Tibial nerve (tissue), 4 donors: ENCODE measurements at places on chromosomes 13 and 19.

- no peak for DNase-seq
- peak overlapping the region; percentile 90 for H3K27ac ChIP-seq
- no peaks in the 10 kb centered on the region for H3K27me3 ChIP-seq
- no peaks in the 10 kb centered on the region for H3K36me3 ChIP-seq
These were observed 774 bp downstream of the ALDH16A1 start for GRCh38 chr19:49453757-49454240.

- no peaks in the 10 kb centered on the region for H3K4me1 ChIP-seq
- no peak overlapping the region for H3K27ac ChIP-seq
- DNase-seq = no peak
- no peaks in the 10 kb centered on the region for H3K27me3 ChIP-seq
These were observed 184.6 kb upstream of the NBEA start for GRCh38 chr13:34757441-34757840.

- no peaks in the 10 kb centered on the region for H3K4me1 ChIP-seq
- no peaks in the 10 kb centered on the region for H3K36me3 ChIP-seq
- no peak overlapping the region for H3K4me3 ChIP-seq
- DNase-seq = no peak
These were observed 429.6 kb downstream of the KLF12 start for GRCh38 chr13:73704587-73704986.

DNA sequence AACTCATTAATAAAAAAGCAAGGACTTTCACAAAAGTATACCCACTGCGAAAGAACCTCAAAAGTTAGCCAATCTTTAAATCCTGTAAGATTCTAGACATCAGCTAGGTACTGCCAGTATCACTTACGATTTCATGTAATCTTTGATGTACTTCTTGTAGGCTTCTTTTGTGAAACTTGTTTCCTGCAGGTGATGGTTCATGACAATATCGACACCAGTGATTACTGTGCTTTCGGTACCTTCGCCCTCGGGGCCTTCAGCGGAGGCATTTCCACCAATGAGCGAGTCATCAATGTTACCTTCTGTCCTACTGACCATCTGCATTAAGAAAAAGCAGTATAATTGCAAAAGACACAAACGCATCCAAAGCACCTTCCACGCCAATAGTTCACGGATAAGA, 1.1 kb downstream of the TPT1 start:
- peaks cover 44% of the 10 kb centered on the region for H3K4me1 ChIP-seq
- H3K27me3 ChIP-seq = no peaks in the 10 kb centered on the region
- peak overlapping the region; percentile 100 for H3K4me3 ChIP-seq
- no peak for DNase-seq
- H3K27ac ChIP-seq = peak overlapping the region; percentile 100

GRCh38 chr13:99909836-99910619, 61.5 kb downstream of the ZIC5 start:
- no peak overlapping the region for H3K4me3 ChIP-seq
- H3K4me1 ChIP-seq = no peaks in the 10 kb centered on the region
- H3K36me3 ChIP-seq = no peaks in the 10 kb centered on the region
- H3K27me3 ChIP-seq = no peaks in the 10 kb centered on the region
- H3K27ac ChIP-seq = no peak overlapping the region
- no peak for DNase-seq

- no peak overlapping the region for H3K27ac ChIP-seq
- no peaks in the 10 kb centered on the region for H3K27me3 ChIP-seq
- H3K4me3 ChIP-seq = no peak overlapping the region
- no peaks in the 10 kb centered on the region for H3K36me3 ChIP-seq
These were observed 269.3 kb downstream of the POU4F1 start for GRCh38 chr13:78334059-78334458.

GRCh38 chr19:57664269-57665127, 4.2 kb upstream of the ZSCAN4 start:
- H3K27me3 ChIP-seq = no peaks in the 10 kb centered on the region
- H3K36me3 ChIP-seq = no peaks in the 10 kb centered on the region
- H3K27ac ChIP-seq = peak overlapping the region; percentile 16
- peak overlapping the region; percentile 25 for H3K4me3 ChIP-seq
- no peaks in the 10 kb centered on the region for H3K4me1 ChIP-seq
- no peak for DNase-seq

DNA sequence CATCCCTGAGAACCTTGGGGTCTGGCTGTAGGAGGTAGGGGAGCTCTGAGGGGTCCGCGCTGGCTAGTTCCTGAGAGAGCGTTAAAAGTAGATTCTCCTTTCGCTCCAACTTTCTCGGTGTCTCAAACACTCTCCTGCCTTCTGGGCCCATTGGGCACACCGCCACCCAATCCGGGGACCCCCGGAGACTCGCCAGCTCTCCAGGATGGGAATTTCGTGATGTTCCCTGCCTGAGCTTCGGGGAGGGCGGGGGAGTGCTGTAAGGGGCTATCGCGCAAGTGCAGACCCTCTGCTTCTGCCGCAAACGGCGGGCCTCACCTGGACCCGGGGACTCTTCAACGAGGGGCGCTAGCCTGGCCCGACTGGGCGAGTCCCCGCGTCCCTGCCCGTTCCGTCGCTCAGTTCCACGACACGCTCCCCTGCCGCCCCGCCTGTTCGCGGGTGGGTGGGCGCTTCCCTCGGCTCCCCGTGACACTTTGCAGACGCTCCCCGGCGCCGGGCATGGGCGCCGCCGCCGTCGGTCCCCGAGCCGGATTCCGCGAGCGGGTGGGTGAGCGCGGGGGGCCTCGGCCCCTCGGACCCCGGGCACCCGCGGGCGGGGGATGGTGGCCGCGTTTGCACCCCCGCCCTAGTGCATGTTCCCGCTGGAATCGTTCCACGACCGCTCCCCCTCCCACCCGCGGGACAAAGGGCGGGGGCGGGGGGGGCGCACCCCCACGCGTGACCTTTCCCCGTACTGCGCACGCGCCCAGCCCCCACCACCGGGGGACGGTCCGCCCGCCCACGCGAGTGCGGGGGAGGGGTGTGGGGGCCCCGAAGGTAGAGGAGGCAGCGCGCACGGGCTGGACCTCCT, at the start of gene CCDC106:
Gene CCDC106 (plus strand): TSS at position 481 of the 853 bp plus-strand sequence. CDS start 835 bp downstream, outside the sequence.
- H3K4me3 ChIP-seq = peak within 1 kb of the TSS; percentile 71
- no peaks in the 10 kb centered on the region for H3K36me3 ChIP-seq
- peaks cover 65% of the 10 kb centered on the region for H3K4me1 ChIP-seq
- H3K27me3 ChIP-seq = no peaks in the 10 kb centered on the region

- H3K4me3 ChIP-seq = no peak overlapping the region
- H3K27me3 ChIP-seq = no peaks in the 10 kb centered on the region
- H3K4me1 ChIP-seq = no peaks in the 10 kb centered on the region
- no peak for DNase-seq
These were observed 134.5 kb downstream of the IRS2 start for GRCh38 chr13:109651854-109652253.

DNA sequence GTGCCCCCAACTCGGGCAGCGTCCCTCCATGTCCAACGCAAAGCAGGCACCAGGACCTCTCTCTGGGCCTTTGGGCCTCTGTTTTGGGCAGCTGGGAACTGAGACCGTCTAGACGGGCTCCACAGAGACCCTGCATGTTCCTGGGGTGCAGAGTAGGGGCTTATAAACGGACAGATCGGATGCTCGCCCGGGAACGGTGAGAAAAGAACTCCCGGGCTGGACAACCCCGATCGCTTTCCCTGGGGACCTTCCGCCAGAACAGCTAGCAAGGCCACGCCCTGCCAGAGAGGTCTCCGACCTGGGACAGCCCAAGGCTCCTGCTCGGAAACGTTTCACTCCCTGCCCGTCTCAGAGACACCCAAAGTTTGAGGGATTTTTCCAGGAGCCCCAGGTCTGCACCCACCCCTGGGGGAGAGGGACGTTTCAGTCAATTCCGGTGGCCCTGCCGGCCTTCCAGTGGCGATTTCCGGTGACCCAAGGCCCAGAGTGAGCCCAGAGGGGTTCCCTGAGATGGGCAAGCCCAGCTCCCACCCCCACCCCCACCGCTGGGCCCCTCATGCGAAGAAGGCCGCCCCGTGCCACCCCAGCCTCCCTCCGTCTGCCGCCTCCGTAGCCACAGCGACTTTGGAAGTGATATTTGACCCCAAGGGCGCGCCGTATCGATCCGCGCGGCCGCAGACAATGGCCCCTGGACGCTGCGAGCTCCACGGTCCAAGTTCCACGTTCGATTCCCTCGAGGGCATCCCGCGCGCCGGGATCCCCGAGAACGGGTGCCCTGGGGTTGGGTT, 1.7 kb downstream of the NR2F6 start:
- peak; percentile 59 for DNase-seq
- H3K27ac ChIP-seq = peak overlapping the region; percentile 87
- H3K36me3 ChIP-seq = peaks cover 17% of the 10 kb centered on the region
- peak overlapping the region; percentile 66 for H3K4me3 ChIP-seq
- no peaks in the 10 kb centered on the region for H3K27me3 ChIP-seq

DNA sequence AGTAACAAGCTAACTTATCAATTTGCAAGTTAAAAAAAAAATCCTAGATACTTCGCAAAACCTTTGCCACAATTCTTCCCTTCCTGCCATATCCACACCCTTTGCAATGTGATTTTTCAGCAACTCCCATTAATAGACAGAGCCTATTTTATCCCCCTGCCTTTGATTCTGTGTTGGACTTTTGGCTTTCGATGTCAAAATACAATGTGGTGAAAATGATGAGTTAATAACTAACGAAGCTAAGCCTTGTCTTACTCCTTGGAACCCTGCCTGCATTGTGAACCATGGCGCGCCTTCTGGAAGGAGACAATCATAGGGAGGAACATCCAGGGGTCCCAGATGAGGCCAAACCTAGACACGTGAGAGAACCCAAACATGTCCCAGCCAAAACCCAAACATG, 6.4 kb downstream of the CYP4F2 start:
- H3K36me3 ChIP-seq = no peaks in the 10 kb centered on the region
- H3K27me3 ChIP-seq = no peaks in the 10 kb centered on the region
- no peak overlapping the region for H3K27ac ChIP-seq
- no peaks in the 10 kb centered on the region for H3K4me1 ChIP-seq
- no peak for DNase-seq

GRCh38 chr19:19900729-19901444, at the start of gene ZNF93:
Gene ZNF93, plus strand, starts transcription at chr19:19900946. Its CDS starts 143 bp downstream, at chr19:19901089.
- DNase-seq = peak; percentile 98
- H3K4me1 ChIP-seq = peaks cover 8% of the 10 kb centered on the region

DNA sequence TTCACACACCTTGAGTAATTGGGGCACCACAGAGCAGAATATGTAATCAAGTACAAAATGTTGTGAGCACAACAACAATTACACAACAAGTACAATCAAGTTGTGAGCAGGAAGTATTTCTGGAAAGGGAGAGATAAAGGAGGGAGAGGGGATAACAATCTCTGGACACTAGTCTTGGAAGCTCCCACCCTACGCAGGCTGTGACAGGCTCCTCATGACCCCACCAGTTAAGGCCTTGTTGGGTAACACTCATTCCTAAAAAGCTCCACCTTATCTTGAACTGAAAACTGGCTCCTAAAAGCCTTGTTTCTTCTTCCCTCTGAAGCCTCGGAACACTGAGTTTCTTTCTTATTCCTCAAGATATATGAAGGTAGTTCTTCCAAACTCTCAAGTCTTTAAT, 806.0 kb downstream of the UQCRFS1 start:
- no peaks in the 10 kb centered on the region for H3K36me3 ChIP-seq
- no peaks in the 10 kb centered on the region for H3K27me3 ChIP-seq
- no peak for DNase-seq
- H3K4me3 ChIP-seq = no peak overlapping the region
- no peaks in the 10 kb centered on the region for H3K4me1 ChIP-seq

DNA sequence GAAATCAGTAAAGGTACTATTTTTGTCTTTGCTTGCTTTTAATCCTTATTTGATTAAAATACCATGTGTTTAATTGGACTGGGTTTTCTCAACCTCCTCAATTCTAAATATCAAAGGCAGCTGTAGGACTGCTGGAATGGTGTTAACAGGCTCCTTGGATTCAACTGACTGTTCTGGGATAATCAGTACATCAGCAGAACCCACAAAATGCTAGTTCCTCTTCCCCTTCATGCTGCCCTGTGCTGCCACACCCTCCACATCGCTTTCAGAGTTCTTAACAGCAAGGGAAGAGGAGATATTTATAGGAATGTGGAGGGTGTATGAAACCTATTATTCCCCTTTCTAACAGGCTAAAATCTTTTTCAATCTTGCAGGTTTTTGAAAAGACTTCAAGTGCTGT, 82.4 kb downstream of the KCTD12 start:
- H3K27me3 ChIP-seq = no peaks in the 10 kb centered on the region
- no peak for DNase-seq
- no peak overlapping the region for H3K27ac ChIP-seq
- H3K36me3 ChIP-seq = no peaks in the 10 kb centered on the region
- H3K4me1 ChIP-seq = no peaks in the 10 kb centered on the region

DNA sequence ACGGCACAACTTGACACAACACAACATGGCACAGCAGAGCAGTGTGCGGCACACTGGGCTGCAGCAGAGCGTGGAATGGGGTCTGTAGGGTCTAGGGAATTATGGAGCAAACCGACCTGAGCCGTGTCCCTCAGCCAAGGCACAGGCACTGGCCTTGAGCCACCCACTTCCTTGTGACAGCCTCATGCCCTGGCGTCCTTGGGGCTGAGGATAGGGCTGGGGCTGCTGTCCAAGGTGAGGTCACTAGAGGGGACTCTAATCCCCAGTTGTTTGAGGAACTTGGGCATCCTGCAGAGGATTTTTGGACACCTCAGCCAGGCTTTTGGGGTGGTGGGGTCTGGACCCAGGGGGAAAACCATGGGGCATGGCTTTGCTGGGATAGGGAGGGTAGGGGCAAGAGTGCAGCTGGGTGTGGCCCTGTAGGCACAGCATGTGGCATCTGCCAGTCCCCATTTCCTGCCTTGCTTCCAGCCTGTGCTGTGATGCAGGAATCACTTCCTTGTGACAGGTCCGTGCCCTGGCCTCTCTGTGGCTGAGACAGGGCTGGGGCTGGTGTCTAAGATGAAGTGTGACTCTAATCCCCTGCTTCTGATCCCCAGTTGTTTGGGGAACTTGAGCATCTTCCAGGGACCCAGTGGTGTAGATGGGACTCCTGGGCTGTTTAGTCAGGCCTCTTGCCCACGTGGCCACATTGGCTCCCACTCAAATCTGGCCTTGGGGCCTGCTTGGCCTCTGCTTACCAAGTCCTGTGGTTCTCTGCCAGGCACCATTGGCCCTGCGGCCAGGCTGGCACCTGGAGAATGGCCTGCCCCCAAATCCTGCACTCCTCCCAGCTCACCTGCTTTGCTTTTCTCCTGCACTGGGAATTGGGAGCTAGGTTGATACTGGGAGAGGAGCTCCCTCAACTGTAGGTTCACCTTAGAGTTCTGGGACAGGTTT, 78.5 kb downstream of the SCGB2B2 start:
- H3K27ac ChIP-seq = no peak overlapping the region
- no peaks in the 10 kb centered on the region for H3K27me3 ChIP-seq
- no peak overlapping the region for H3K4me3 ChIP-seq

DNA sequence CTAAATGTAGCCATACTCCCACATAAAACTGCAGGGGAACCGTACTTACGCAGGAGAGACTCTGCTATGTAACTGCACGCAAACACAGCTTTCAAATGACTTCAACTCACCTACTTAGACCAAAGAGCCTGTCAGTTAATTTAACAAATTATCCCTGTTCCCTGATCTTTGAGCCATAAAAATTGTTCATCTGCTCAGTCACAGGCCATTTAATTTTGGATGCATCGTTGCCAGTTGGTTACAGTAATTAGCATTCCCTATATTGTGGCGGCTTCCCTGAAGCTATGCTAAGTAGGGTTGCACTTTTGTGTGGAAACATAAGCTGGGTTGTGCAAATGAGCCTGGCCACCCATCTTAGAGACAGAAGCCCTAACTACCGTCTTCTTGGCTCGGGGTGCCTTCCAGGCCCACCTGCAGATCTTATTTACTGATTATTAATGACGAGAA, 21.2 kb upstream of the OBI1 start:
- no peak overlapping the region for H3K27ac ChIP-seq
- DNase-seq = no peak
- H3K36me3 ChIP-seq = no peaks in the 10 kb centered on the region
- no peaks in the 10 kb centered on the region for H3K4me1 ChIP-seq
- no peaks in the 10 kb centered on the region for H3K27me3 ChIP-seq
- H3K4me3 ChIP-seq = no peak overlapping the region

- H3K27ac ChIP-seq = no peak overlapping the region
- H3K36me3 ChIP-seq = no peaks in the 10 kb centered on the region
- no peak overlapping the region for H3K4me3 ChIP-seq
- DNase-seq = no peak
- H3K27me3 ChIP-seq = no peaks in the 10 kb centered on the region
These were observed 2.6 kb downstream of the CRB3 start for GRCh38 chr19:6466526-6467248.
